ENCODE measurements at places on chromosomes 16 and 17.

GRCh38 chr16:30472328-30472942 lies at the start of gene ITGAL:
TSS of gene ITGAL (plus strand) at chr16:30472742. CDS start at chr16:30472838, 96 bp downstream.
- no peak for DNase-seq

DNA sequence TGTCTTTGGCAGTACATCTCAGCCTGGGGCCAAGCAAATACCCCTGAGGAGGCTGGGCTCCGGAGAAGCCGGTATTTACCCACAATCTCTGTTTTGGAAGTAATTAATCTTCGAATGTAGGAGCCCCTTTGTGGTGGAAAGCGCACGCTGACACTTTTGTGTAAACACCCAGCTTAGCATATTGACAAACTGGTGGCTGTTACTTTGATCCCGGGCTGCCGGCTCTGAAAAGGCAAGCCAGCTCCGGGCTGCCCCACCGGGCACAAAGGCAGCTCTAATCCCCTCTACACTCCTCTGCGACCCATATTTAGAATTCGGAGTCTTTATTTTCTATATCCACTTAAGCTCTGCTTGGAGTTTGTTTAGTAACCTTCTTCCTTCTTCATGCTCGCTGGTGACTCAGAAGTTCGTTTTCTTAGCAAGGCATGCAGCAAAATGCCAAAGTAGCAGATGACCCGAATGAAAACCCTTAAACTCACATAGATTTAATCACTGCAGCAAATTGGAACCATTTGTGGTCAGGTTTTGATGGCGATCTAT lies 144.0 kb upstream of the IRX3 start:
- peak; percentile 84 for DNase-seq

DNA sequence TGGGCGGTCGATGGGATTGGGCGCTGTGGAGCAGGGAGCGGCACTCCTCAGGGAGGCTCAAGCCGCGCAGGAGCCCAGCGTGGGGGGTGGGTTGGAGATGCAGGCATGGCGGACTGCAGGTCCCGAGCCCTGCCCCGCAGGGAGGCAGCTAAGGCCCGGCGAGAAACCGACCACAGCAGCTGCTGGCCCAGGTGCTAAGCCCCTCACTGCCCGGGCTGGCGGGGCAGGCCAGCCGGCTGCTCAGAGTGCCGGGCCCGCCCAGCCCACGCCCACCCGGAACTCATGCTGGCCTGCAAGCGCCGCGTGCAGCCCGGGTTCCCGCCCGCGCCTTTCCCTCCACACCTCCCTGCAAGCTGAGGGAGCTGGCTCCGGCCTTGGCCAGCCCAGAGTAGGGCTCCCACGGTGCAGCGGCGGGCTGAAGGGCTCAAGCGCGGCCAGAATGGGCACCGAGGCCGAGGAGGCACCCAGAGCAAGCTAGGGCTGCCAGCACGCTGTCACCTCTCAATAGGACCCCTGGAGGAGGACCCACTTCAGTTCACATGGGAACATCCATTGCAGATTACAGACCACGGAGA lies 20.5 kb upstream of the METTL16 start:
- DNase-seq, result no peak

GRCh38 chr17:80082403-80083135 lies 18.8 kb upstream of the GAA start:
- DNase-seq, result no peak

GRCh38 chr17:44417553-44417952 lies 28.1 kb upstream of the ITGA2B start:
- peak; percentile 37 for DNase-seq

- DNase-seq, result no peak
Measured at GRCh38 chr17:70563281-70563820, 394.0 kb downstream of the KCNJ2 start.
